Stimulated activated CD4-positive, alpha-beta T cell treated with anti-CD3 and anti-CD28 coated beads, Interleukin-15, amount 100 ng/mL, for 1 hour (primary cell): ENCODE measurements at places on chromosomes 6 and 20.

DNA sequence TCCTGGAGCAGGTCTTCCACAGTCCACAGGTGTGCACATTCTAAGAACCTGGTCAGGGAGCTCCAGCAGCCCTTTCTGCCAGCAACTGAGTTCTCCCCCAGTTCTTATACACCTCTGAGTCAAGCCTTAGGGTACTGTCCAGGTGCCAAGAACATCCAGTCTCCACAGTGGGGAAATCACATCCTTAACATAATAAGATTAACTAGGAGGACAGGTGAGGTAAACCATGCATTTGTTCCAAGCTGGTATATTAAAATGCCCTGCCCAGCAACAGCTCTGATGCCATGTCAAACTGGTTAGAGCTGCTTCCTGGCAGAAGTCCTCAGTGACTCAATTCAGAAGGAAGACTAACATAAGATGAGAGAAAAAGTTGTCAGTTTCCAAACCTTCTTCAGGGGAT is 303.9 kb upstream of the SGK1 start:
- no peak for DNase-seq

DNA sequence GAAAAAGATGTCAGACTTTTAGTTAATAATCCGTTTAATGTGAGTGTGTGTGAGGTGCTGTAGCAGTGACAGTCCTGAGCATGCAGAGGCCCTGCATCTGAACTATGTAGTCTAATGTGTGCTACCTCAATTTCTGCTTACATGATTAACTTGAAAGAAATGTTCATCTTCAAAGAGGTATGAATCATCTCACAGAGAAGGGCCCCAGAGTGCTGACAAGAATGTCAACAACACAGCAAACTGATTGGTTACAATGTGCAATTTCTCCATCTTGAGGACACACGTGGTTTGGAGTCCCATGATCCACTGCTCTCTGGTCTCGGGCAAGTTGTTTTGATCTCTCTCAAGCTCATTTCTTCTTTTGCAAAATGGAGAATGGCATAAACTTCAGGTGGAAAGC is 61.7 kb upstream of the EMILIN3 start:
- no peak for DNase-seq

DNA sequence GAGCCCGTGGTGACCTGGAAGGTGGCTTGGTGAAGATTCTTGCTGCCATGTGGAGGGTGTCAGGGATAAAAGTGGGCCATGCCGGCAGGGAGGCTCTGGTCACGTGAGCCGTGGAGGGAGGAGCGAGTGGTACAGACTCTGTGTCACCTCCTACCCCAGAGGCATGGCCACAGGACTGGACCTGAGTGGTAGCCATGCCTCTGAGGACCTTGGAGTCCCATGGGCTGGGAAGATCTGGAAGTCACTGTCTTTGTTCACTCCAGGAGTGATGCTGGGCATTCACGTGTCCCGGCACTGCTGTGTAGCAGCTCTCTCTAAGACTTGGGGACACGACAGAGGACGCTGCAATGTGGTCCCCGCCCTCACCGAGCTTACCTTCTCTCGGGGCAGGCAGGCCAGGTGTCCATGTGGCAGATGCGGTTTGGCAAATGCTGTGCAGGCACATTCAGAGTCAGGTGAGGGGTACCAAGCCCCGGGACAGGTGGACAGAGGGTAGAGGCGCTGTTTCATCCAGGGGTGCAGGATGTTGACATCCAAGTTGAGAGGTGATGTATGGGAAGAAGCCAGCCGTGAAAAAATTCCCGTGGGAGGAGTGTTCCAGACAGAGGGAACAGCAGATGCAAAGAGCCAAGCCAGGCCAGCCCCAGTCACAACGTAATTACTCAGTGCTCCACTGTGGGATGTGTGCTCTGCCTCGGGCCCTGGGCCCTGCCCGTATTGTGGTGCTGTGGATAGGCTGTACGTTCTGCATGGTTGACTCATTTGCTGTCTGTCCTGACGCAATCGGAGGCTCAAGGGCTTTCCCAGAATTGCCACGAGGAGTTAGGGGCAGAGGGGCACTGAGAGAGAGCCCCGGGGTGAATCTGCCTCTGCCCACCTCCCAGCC is 307.8 kb downstream of the TAF4 start:
- DNase-seq: no peak

DNA sequence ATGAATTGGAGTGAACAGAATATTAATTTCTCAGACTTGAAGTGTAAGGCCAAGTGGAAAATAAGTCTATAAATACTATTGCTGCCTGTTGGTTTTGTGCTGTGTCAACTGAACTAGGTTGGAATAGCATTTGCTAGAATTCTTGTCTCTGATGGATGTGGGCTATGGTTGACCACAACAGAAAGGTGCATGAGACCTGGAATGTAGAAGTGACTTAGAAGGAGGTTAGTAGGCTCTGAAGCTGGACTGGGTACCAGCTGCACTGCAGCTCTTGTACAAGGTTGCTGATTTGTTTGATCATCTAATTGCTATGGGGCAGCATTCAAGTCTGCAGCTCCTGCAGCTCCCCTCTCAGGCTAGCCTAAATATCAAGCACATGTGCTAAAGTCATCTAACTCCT is 479.0 kb upstream of the NRSN1 start:
- DNase-seq: no peak
